ENCODE measurements at places on chromosomes 3 and 15.

DNA sequence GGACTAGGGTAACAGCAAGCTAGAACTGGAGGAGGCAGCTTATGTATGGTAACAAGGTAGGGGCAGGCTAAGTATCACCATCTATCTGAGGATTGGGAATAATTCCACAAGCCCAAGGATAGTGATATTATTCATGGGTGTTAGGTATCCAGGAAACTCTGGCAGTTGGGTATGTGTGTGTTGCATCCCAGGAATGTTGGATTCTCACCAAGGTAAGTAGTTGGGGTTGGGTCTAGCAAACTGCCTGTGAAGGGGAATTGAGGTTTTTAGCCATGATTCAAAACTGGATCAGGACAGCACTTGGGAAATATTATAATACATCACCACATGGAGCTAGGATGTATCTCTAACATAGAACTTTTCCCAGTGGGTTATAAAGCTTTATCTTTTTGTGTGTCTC, 626.4 kb upstream of the GOLIM4 start:
- DNase-seq: no peak

DNA sequence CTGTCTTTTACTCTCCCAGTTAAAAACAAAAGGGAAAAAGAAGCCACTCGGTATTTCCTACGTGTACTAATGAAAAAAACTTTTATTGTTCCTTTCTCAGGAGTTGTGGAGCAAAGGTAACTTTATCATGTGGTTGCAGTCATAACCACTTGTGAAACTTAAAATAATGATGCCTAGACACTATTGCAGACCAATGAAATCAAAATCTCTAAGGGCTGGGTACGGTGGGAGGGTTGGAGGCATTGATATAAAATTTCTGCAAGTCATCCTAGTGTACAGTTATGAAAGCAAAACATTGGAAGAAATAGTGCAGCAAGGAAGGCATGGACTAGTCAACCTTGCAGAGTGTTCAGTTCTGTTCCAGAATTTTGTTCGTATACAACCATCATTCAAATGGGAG, 808.8 kb downstream of the TUSC7 start:
- no peak for DNase-seq

GRCh38 chr15:41511331-41511898, 2.2 kb downstream of the LTK start:
- no peak for DNase-seq

GRCh38 chr15:93865586-93865985, 365.8 kb upstream of the MCTP2 start:
- no peak for DNase-seq

DNA sequence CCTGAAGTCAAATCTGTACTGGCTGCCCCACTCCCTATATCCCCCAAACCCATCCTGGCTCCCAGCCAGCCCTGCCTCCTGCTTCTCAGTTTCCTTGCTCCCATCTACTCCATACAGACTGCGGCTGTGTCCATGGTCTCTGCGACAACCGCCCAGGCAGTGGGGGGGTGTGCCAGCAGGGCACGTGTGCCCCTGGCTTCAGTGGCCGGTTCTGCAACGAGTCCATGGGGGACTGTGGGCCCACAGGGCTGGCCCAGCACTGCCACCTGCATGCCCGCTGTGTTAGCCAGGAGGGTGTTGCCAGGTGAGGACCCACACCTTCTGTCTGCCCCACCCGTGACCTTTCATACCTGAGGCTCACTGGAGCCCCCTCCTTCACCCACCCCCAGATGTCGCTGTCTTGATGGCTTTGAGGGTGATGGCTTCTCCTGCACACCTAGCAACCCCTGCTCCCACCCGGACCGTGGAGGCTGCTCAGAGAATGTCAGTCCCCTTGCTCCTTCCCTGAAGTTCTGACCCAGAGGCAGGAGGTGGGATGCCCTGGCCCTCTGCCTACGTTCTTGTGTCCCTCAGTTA, 14.7 kb downstream of the STAB1 start:
- no peak for DNase-seq

- DNase-seq: no peak
Measured at GRCh38 chr3:73502609-73503583, 121.8 kb downstream of the PDZRN3 start.

DNA sequence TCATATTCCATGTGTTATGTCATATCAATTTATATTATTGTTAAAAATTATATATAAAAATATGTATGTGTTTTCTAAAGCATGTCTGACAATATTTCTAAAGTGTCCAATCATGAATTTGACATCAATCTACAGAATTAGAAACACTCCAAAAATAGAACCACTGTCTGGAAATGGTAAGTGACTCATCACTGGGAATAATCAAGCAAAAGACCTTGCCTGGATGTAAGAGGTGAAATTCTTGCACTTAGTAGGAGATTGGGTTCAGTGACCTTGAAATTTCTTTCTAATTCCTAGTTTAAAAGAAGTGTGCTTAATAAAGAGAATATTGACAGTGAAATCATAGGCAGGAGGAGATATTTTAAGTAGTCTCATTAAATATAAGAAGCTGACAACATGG, 188.8 kb downstream of the ZNF385D start:
- DNase-seq: no peak

DNA sequence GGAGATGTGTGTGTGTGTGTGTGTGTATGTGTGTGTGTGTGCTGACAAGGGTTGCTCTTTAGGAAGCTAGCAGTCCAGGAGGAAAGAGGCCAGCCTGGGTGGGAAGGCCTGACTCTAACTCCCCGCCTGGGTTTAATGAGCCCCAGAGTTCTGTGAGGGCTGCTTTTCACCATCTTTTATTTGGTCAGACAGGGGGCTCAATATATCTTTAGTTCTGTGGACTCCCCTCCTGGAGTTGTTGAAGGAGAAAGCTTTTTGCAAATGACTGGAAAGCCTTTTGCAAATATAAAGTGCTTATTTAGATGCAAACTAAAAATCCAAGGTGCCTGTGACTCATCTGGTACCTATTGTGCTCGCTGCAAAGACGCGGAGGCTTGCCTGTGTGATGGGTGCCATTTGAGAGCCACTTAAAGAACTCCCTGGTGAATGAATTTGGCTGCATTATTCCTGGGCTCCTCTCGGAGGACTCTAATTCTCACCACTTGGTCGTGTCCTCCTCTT, 24.5 kb downstream of the DRD3 start:
- DNase-seq: no peak

DNA sequence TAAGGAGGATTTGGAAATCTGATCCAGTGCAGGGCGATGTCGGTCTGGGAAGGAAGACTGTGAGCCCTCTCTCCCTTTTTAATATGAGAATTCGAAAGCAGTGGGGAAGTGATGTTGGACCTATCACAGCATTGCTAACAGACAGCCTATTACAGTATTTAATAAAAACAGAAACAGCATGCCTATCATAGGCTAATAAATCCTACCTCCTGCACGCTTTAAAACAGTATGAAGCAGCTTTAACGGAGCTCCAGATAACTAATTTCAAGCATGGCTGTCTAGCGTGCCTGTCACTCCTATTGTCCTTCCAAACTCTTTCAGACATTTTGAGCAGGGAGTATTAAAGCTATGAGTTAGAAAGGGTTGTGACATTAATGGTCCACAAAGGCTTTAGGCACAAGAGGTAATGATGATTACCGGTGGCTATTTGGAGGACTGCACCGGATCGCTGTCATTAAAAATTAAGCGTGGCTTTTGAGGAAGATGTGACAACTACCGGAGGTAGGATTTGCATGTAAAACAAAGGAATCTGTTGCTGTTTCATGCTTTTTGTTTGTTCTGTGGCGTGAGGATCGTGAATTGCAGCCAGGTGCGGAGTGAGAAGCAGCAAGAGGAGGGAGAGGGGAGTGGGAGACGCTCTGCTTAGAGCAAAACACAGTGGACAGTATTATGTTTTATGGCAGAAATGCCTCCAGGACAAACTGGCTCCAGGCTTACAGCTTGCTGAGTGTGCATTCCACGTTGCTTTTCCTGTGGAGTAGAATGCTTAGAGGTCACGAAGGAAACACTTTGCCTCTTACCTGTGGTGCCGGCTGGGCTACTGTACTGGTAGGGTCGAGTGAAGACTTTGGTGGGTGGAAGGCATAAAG, at the start of gene KCNMB2:
Gene KCNMB2, plus strand, starts transcription at position 226 of the 869 bp plus-strand sequence.
- no peak for DNase-seq

GRCh38 chr15:58676766-58677165, 72.7 kb downstream of the ADAM10 start:
- DNase-seq: no peak

GRCh38 chr3:16060945-16061344, 113.5 kb upstream of the GALNT15 start:
- DNase-seq: no peak

- DNase-seq: no peak
Measured at GRCh38 chr3:178325330-178325729, 210.9 kb upstream of the KCNMB2 start.

DNA sequence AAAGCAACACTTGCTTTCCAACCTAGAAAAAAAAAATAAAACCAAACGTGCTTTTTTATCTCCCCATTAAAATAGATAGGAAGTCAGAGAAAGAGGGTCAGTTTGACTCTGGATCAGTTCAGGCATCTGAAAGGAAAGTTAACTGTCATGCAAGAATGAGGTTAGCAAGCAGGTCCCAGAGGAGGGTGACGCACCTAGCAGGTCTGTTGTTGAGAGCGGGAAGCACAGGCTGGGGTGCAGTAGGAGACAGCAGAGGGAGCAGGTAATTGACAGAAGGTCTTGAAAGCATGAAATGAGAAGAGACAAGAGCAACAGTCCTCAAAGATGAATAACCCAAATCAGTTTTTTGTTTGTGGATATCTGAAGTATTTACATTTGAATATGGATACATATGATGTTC, 82.5 kb downstream of the ANO10 start:
- no peak for DNase-seq

- DNase-seq: no peak
Measured at GRCh38 chr15:39584662-39585388, 3.9 kb downstream of the THBS1 start.

GRCh38 chr3:153595186-153595815, 433.3 kb downstream of the RAP2B start:
- no peak for DNase-seq

GRCh38 chr3:194870394-194871110, 184.9 kb downstream of the FAM43A start:
- DNase-seq: no peak

DNA sequence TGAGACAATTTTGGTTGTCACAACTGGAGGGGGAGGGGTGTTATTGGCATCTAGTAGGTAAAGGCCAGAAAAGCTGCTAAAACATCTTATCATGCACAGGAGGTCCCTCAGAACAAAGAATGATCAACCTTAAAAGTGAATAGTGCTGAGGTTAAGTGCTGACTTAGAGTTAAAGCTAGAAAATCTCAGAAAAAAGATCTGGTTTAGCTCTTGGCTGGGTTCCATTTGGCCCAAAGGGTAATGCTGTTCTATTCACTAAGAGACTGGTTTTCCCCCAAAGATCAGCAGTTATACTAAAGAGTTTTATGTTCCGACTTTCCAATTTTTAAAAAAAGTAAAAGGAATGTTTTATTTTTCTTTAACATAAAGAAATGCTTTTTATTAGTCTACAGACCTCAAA, 15.6 kb downstream of the DCBLD2 start:
- no peak for DNase-seq

- DNase-seq: no peak
Measured at GRCh38 chr3:120145542-120146285, 51.5 kb upstream of the GSK3B start.

DNA sequence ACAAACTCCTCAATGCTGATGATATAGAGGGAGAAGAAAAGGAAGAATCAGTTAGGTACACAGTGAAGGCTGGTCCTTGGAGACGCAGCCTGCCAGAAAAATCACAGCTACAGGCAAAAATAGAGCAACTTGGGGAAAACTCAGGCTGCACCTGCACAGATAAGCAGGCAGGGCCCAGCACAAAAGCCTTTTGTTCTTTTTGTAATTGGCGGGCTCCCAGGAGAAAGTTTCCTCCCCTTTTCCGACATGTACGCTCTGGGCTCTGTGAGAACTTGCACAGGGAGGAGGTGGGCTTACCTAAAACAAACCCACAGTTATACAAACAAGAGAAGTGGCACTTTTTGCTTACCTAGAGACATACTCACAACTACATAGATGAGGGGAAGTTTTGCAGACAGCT, 813.4 kb upstream of the EPHA6 start:
- DNase-seq: no peak

DNA sequence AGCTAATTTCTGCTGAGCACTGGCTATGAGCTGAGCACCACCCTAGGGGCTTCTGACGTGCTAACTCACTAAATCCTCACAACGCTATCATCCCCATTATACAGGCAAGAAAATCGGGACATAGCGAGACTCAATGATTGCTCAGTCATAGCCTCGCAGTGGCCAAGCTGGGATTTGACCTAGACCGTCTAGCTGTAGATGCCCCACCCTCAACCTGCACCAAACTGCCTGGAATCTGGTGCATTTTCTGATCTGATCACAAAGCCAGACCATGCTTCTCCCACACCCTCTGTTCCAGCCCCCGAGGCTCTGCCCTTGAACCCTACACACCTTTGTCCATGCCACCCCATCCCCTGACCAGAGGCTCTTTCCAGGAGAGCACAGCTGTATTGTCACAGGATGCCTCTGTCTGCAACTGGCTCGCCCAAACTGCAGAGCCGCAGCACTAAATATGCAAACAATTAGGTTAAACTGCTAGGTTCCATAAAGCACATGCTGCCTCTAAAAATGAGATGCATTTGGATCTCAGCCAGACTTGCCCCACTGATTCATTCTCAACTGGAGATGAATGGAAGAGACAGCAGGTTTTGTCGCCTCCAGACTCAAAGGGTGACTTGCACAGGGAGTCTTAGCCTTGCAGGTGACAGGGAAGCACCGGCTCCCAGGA, 95.2 kb downstream of the NUP210 start:
- DNase-seq: no peak

DNA sequence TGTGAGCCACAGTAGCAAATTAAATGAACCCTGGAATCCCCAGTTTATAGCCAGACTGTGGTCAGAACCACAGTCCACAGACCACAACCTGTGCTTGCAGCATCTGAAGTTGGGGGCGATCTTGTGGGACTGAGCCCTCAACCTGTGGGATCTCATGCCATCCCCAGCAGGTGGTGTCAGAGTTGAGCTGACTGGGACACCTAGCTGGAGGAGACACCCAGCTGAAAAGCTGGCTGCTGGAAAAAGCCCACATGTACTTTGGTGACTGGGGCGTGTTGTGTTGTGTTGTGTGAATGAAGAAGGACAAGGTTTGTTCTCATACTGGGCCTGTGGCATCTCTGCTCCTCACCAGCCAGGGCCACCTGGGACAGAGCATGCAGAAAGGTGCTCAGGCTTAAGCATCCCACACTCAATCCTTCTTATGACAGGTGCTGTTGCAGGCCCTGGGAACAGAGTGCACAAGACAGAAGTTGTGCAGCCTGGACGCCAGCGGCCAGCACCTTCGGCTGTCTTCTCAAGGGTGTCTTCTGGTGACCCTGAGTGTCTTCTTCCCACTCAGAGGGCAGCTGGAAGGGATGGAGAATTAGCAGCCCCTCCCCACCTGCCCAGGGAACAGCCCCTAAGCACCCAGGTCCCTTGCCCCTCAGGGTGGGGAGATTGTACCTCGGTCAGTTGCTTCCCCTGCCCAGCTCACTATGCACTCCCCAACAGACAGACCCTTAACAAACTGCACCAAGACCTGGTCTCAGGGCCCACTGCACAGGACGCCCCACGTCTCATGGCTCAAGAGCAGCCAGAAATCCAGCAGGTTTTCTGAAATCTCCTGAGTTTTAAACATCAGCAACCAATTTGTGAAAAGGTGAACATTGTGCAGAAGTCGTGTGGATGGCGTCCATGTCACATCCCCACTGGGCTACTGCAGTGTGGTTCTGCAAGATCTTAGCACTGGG, 2.2 kb upstream of the UROC1 start:
- DNase-seq: no peak
